Activated gamma-delta T cell treated with anti-CD3 and anti-CD28 coated beads, Interleukin-2, amount 50 U/mL, for 16 hours (primary cell): ENCODE measurements at places on chromosomes 3 and 15.

GRCh38 chr15:67696087-67696486 is 129.2 kb upstream of the SKOR1 start:
- no peak for DNase-seq

DNA sequence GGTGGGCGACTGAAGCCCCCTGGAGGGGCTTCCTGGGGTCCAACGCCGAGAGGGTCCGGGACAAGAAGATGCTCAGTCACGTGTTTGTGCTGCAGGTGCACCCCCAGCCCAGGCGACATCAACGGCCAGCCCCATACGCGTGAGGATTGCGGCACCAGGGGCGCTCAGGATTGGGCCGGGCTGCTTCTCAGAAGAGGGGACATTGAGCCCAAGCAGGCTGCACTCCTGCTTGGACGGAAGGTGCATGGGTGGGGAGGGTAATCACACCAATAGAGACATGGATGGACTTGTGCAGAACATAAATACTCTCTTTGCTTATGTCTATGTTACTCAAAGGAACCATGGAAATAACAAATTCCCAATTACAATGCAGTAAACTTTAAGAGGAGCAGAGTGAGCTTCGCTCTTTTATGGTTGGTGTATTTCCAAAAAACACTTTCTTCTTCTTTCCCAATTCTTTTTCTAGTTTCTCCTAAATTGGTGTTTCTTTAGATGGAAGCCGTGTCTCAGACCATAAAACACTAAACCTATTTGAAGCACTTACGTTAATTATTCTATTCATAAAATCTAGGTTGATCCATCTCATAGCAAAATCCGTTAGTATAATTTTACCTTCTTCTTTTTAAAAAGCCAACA is 182.7 kb downstream of the GOLGA6L6 start:
- DNase-seq, result no peak

DNA sequence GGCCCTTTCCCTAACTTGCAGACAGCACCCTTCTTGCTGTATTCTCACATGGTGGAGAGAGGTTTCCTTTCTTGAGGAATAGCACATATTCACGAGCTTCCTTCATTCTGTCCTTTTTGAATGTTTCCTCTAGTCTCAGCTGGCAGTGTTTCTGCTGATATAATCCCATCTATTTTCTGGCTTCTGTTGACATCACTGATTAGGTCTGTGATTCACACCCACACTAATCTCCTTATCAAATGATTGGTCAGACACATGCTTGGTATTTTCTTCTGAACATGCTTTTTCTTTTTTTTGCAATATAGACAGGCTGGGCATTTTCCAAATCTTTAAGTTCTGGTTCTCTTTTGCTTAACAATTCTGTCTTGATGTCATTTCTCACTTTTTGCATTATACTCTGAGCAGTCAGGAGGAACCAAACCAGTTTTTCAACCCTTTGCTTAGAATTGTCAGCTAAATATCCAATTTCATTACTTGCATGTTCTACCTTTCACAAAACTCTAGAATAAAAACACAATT is 65.4 kb downstream of the OXSM start:
- no peak for DNase-seq

- no peak for DNase-seq
Measured at GRCh38 chr3:88025001-88025552, 33.7 kb downstream of the CGGBP1 start.

DNA sequence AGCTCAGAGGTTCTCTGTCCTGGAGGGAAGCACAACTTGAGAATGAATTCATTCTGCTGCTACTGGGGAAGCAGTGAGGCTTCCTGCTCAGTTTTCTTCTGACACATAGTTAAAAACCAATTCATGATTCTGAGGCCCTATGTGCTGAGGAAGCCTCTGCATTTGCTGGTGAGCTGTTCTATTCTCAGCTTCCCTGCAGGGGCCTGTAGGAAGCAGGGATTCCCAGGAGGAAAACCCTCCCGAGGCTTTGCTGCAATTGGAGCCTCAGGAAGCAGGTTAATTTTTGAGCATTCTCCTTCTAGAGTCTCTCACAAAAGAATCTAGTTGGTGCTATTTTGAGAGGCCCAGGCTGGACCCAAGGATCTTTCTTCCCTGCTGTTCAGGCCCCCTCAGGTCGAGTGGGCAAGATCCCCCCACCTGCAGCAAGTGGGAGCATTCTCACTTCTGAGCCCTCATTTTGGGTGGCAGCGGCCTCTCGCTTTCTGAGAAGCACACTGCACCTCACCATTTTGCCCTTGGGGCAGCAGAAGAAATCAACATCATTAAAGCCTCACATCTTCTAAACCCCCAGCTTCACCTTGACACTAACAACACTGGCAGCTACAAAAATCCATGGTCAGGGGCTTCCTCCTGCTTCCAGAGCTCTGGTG is 197.5 kb upstream of the TSC22D2 start:
- no peak for DNase-seq

DNA sequence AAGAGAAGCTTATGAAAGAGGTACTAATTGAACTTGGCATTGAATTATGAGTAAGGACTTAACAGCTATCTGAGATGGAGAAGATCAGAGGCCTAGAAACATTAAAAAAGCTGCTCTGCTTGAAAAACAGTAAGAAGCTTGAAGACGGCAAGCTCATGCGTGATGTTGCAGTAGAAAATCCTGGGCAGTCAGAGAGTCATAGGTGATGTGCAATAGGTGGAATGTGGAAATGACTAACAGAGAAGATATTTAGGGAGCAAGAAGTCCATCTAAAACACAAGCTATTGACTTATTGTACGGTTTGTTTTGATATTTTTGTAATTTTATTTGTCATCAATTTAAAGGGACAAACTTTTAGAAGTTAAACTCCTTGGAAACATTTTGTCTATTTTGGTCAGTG is 1101.4 kb downstream of the ROBO2 start:
- no peak for DNase-seq

DNA sequence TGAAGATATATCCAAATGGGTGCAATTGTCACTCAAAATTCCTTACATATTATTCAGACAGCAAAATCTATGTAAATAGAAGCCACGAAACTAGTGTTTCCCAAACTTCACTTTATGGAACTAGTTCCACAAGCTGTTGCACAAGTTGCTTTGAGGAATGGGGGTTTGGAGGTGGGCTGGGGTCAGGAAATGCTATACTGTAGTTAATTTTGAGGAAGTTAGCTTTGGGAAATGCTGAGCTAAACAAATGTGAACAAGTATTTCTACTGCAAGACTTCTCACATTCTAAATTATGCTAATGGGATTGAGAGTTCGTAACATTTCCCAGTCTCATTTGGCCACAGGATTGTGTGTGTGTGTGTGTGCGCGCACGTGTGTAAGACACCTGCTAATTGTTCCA is 28.7 kb upstream of the SAMMSON start:
- no peak for DNase-seq

- no peak for DNase-seq
Measured at GRCh38 chr3:155407331-155407730, 113.8 kb upstream of the STRIT1 start.
